Smooth muscle cell of trachea (primary cell): ENCODE measurements at places on chromosomes 16 and 17. TPM values are rescaled to one million over a fixed set of nuclear protein-coding genes. Genes with fewer than 3 reads are reported as not detected.

TLCD2 gene
- 4.9 and 6.8 TPM in 2 replicates for total RNA-seq

CRYM gene
- 1.6 and 2.3 TPM in 2 replicates for total RNA-seq

SCGB1C2 gene
- total RNA-seq, result not detected in 2 replicates

KRTAP4-1 gene
- total RNA-seq, result not detected in 2 replicates

NLGN2 gene
- total RNA-seq, result 16.1 and 18.2 TPM in 2 replicates

SCNN1G gene
- total RNA-seq, result not detected in 2 replicates

SLC4A1 gene
- total RNA-seq, result not detected in 2 replicates

NACA2 gene
- total RNA-seq, result not detected in 2 replicates

NME2 gene
- total RNA-seq, result 498 and 850 TPM in 2 replicates

PLCD3 gene
- total RNA-seq, result 34.6 and 72.0 TPM in 2 replicates

TBX4 gene
- 5.1 and 6.8 TPM in 2 replicates for total RNA-seq

MPO gene
- total RNA-seq, result 0.15 and 0.17 TPM in 2 replicates

MT1A gene
- total RNA-seq, result 1.5 and 1.7 TPM in 2 replicates

APRT gene
- 90.6 and 121 TPM in 2 replicates for total RNA-seq

TPSG1 gene
- total RNA-seq, result not detected in 2 replicates

GGA3 gene
- total RNA-seq, result 16.9 and 18.5 TPM in 2 replicates

ZNF423 gene
- total RNA-seq, result 0.58 and 0.99 TPM in 2 replicates

ERI2 gene
- total RNA-seq, result 25.3 and 41.7 TPM in 2 replicates

DOC2B gene
- not detected in 2 replicates for total RNA-seq

SHCBP1 gene
- 2.0 and 41.3 TPM in 2 replicates for total RNA-seq

CCDC144A gene
- 4.2 and 10.9 TPM in 2 replicates for total RNA-seq

CPHXL2 gene
- total RNA-seq, result not detected in 2 replicates

EFNB3 gene
- total RNA-seq, result 0.83 and 1.0 TPM in 2 replicates

NXPH3 gene
- 0.15 and 0.50 TPM in 2 replicates for total RNA-seq
